Cardiac septum (tissue), 1 donor: ENCODE measurements at places on chromosomes 13 and 19. TPM values are rescaled to one million over a fixed set of nuclear protein-coding genes. Genes with fewer than 3 reads are reported as not detected.

- DNase-seq = no peak
Observed at GRCh38 chr13:27578121-27579030, 42.0 kb downstream of the LNX2 start.

DNA sequence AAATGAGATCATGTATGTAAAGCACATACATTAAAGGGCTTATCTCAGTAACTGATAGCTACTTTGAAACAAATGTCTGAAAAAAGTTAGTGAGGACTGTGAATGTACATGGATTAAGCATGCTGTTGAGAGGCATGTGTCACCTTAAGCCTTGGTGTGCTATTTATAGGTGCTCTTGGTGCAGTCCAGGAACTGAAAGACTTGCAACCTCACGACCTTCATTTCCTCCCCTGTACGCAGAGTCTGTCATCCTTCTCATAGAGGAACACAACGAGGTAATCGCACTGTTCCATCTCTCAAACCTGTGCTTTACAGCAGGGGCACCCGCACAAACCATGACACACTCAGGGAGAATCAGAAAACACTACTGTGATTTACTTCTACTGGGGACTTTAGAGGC is 65.6 kb downstream of the UFM1 start:
- no peak for DNase-seq

DNA sequence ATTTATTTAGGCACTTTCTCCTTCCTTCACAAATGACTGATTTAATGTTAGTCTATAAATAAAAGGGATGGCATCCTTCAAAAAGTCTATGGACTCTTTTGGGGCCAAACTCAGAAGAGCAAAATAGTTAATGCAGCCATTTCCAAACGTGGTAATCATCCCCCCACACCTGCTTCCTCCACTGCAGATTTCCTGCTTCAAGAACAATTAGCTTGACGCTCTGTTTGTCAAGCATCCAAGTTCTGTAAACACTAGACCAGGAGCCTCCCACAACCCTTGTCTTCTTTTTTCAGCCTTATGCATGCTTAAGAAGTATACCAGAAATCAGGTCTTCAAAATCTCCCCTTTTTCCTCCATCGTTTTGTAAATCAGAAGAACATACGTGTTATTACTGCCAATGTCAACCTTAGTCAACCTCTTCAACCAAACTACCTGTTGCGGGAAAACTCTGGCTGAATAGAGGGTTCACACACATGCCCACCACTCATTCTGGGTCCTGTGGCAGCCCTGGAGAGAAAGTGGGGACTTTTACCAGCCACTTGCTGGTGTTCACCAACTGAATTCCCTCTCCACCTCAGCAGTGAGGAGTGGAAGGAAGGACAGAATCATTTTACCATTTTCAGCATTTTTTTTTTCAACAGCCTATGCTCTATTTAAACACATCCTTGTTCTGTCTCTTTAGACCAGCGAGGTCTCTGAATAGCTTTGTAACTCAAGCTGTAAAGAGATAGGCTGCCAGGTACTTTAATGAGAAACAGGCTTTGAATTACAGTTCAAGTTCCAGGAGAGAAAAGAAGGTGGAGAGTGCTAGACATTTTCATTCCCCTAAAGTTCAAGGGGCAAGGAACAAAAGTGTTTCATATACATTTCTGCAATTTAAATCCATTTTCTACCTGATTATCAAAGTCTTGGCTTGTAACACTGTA is 39.1 kb downstream of the EFNB2 start:
- DNase-seq = no peak

DNA sequence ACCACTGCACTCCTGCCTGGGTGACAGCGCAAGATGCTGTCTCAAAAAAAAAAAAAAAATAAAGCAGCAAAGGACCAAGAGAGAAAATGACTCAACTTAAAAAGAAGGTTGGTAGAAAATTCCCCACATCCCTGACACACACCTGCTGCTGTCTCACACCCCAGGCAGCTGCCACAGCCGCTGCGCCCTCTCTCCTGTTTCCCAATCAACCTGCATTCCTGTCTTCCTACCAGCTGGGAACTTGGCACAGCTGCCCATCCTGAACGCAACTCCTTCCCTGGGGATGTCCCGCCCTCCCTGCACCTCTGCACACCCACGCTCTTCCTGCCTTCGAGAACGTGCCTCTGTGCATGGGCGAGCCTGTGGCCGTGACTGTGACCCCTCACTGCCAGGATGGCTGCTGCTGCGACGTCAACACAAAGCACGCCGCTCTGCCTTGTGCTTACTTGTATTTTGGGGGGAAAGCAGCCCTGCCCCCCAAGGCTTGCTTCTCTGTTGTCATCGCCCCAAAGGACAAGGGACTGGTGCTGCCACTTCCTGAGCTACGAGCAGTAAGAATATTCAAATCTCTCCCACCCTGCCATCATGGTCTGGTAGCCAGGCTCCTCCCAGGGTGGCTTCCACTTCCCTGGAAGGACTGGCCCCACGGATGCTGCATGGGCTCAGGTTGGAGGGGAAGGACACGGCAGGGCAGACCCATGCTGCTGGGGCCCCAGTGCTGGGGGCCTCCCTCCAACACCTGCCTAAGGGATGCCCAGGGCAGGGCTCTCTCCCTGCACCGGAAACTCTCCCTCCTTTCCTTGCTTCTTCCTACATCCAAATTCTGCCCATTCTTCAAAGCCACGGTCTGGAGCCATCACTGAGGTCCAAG is 20.7 kb downstream of the SH3GL1 start:
- no peak for DNase-seq

DNA sequence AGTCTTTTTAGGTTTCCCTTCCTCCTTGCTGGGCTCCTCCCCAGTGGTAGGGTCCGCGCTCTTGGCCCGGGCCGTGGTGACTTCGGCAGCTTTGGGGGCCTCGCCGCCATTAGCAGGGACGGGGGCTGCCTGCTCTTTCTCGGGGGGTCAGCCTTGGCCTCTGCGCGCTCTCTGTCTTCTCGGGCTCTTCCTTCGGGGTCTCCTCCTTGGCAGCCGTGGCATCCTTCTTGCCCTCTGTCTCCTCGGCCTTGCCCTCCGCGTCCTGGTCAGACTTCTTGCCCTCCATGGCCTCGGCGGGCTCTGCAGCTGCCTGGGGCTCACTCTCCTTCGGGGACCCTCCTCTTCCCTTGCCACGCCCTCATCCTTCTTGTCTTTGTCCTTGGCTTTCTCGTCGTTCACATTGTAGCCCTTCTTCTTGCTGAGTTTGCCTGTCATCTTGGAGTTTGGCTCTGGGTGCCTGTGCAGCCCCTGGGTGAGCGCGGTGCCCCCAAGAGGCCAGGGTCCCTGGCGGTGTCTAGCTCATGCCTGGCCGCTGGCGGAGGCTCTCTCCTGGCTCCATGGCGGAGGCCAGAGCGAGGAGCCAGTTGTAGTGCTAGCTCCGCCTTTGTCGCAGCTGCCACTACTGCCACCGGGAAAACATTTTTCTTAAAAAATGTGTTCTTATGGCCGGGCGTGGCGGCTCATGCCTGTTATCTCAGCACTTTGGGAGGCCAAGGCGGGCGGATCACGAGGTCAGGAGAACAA is 283.0 kb upstream of the SGCG start:
- no peak for DNase-seq

DNA sequence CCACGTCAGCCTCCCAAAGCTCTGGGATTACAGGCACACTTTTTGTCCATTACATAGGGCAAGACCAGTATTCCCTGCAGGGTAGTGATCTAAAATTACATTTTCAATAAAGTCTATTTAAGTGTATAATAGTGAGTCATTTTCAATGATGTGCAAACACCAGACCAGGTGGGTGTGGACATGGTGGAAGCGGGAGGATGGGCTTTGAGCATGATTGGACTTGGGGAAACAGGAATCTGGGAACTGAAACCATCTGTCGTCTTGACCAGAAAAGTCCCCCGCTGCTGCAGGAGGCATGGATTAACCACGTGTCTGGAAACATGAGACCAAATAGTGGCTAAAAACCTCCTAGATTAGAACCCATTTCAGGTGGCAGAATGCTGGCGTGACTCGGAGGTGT is 4.9 kb downstream of the FXYD3 start:
- DNase-seq = no peak

The NALCN gene
- 2.3 TPM for total RNA-seq

The KLK14 gene
- 0.32 TPM for total RNA-seq

The TNNT1 gene
- 187 TPM for total RNA-seq

- DNase-seq = no peak
Observed at GRCh38 chr19:54561840-54562239, 11.8 kb upstream of the LILRA2 start.

DNA sequence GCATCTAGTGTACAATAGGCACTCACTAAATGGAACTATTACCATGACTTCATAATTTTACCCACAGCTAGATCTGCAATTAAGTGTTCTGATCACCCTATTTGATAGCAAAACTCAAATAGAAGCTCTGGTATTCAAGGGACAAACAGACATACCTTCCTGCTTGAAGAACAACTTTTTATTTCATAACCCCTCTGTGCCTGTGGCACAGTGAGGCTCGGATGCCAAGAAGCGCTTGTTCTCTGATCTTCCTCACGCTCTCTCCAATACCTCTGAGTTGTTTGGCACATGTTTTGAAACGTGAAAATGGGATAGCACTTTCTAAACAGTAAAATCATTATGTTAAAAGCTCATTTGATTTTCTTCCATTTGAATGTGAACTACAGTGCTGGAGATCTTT is 232.0 kb downstream of the KLF5 start:
- DNase-seq = no peak

The ZNF552 gene
- total RNA-seq = 3.0 TPM

DNA sequence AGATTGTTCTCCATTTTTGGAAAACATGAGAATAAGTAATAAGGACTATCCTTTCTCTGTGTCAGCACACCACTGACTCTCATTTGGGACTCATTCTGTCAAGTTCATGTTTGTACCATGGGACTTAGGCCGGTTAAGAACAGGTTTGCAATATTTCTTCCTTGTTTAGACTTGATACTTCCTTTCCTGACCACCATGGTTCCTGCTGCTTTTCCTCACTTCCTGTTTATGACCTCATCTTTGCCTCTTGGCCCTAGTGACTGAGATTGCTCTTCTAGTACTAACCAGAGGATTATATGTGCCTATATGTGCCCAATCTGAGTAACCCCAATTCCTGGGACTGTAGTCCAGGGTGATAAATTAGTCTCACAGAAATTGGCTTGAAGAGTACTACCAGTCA is 32.5 kb upstream of the NDFIP2 start:
- no peak for DNase-seq

DNA sequence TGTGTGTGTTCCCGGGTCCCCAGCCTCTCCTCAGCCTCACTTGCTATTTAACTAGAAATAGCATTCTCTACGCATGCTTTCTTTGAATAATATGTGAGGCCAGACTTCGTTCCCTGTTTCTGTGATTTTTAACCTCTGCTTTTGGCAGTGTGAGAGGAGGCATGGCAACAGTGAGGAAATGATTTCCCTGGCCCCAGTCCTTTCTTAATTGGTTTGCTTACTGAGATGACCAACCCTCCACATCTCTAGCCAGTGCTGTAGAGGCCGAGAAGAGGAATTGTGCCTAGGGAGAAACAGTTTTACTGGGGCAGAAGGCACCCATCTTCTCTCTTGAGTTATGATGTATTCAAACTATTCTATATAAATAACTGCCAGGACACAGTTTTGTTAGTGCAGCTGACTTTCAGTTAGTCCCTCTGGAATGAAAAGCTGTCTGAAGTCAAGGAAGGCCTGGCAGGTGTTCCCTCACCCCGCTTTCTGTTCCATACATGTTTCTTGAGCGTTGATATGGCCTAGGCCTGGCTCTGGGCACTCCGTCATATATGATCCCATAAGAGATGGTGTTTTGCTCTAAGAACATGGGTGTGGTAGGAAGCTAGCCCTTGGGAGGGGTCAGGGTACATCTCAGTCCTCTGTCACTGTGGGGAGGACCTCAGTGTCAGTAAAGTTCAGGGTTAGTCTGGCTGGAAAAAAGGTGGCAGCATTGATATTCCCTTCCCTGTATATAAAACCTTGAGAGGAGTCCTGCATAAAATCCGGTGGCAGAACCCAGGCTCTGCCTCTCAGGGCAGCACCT is 73.7 kb upstream of the NPAS1 start:
- no peak for DNase-seq

DNA sequence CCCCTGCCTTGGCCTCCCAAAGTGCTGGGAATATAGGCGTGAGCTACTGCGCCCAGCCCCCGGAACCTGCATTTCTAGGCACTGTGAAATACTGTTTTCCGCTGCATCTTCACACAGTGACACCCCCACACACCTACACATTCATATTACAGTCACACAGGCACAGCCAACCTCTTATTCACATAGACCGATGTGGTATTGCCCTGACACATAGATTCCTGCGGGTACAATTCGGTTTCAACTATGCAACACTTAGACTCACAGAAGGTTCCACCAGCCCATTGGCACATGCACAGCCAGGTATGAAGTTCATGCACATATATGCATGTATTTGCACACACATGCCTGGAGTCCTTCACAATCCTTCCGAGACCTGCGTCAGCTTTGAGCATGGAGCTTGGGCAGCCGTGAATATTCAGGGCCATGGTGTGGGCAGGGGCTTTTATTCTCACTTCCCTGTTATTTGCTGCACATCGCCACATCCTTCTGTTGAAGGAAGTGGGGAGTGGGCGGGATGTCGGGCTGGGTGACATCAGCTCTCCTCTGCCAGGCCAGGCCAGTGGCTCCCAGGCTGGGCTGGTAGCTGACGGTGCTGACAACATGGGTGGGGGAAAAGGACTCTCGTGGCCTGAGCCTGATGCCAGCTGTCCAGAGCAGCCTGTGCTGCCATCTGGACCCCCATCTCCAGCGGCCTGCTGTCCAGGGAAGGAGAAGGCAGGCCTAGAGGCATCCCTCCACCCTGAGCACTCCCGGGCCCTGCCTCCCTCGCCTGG is 5.4 kb upstream of the CDC37 start:
- no peak for DNase-seq

The HIPK4 gene
- 0.08 TPM for total RNA-seq

The ZNF530 gene
- 3.5 TPM for total RNA-seq

The NLRP11 gene
- total RNA-seq = not detected

The STRN4 gene
- total RNA-seq = 54.2 TPM

DNA sequence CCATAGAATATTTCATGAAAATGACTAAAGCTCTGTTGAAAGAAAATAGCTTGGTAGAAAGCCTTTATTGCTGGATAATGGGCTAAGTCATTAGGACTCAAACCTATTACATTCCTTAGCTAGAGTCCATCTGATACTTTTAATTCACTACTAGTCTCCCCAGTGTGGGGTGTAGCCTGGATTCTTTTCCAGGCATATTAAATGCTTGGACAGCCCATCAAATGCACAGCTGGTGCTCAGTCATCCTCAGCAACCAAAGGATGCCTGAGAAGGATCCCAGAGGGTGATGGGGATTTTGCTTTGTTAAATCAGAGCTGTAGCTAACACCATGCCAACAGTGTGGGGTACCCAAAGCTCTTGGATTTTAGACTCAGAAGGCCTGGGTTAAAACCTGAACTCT is 153.5 kb downstream of the DLEU7 start:
- DNase-seq = no peak
